ENCODE measurements at places on chromosomes 4 and X. TPM values are rescaled to one million over a fixed set of nuclear protein-coding genes. Genes with fewer than 3 reads are reported as not detected.
A peak's percentile ranks its signal among the peaks of the same experiment; 100 is the strongest.

DNA sequence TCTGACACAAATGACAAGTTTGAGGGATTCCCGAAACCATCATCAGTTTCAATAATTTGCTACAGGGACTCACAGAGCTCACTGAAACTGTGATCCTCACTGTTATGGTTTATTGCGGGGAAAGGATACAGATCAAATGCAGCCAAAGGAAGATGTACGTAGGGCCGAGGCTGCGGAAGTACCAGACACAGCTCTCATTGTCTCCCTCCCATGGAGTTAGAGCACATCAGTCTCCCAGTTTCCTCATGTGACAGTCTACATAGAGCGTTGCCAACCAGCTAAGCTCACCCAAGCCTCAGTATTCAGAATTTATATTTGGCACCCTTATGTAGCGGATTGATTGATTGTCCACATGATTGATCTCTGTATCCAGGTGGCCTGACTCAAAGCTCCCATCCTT lies 137.8 kb upstream of the TENM3 start:
- no peak for DNase-seq

GRCh38 chr4:163200727-163201349 lies 34.1 kb upstream of the NAF1 start:
- DNase-seq = no peak

DNA sequence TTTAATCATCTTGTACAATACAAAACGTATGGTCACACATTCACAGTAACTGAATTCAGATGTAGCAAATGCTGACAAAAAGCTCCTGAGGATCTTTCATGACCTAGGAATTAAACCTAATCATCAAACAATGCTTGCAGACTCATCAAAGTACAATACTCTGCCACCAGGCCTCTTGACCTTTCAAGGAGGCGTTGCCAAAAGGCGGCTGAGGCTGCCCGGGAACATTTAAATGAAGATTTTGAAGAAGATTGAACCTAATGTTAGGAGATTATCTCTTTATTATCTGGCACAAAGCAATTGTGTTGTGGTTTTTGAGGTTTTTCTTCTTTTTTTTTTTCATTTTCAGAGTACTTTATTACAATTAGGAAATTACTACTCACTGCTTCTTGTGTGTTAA lies 340.5 kb downstream of the GALNTL6 start:
- no peak for DNase-seq

Gene ARSJ
- 5.6 TPM for total RNA-seq

- DNase-seq = no peak
Measured at GRCh38 chr4:107210450-107211239, 174.5 kb upstream of the DKK2 start.

DNA sequence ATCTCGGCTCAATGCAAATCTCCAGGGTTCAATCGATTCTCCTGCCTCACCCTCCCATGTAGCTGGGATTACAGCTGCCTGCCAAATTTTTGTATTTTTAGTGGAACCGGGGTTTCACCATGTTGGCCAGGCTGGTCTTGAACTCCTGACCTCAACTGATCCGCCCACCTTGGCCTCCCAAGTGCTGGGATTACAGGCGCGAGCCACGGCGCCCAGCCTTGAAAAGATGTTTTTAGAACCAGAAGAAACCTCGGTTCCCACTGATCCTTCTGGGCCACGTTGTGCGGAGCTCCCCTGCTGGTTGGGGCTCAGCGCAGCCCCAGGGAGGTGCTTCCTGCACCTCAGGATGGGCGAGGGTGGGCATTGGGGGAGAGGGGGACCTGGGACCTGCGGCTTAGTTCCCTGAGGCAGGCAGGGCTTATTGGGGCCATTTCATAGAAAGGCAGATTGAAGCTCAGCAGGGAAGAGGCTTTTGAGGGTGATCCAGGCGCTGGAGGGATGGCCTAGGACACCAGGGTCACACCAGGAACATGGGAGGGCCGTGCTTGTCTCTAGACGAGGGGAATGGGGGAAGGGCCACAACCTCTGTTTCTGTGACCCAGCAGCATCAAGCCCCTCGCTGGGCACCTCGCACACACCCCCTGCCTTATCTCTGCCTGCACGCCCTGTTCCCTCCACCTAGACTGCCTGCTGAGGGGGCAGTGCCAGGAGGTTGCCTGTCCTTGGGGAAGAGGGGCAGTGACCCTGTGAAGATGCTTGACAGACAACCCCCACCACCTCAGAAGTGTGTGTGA lies 6.3 kb upstream of the ADD1 start:
- no peak for DNase-seq

Gene PDGFC
- total RNA-seq = 5.3 TPM

GRCh38 chrX:100478714-100479306 lies 68.7 kb upstream of the PCDH19 start:
- DNase-seq = no peak

Gene RBM46
- total RNA-seq = not detected

DNA sequence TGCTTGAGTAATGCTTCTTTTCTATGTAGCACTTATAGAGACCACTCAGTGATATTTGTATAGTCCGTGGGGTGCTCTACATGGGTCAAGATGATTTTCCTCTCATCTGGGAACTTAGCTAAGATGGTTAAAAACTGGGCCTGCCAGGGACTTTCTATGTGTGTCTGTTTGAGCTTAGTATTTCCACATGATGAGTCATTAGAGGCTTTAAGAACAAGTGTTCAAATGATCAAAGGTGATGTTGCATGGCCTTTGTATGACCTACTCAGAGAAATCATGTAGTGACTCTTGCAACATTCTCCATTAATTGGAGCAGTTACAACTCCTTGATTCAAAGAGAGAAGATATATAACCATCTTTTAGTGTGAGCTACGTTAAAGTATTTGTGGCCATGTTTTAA lies 1480.5 kb upstream of the IGFBP7 start:
- no peak for DNase-seq

Gene ETDA
- total RNA-seq = not detected

Gene GLOD5
- not detected for total RNA-seq

Gene SSX3
- total RNA-seq = not detected

GRCh38 chrX:149853925-149854324 lies 27.1 kb upstream of the MAGEA8 start:
- DNase-seq = no peak

Gene SPP1
- 0.95 TPM for total RNA-seq

DNA sequence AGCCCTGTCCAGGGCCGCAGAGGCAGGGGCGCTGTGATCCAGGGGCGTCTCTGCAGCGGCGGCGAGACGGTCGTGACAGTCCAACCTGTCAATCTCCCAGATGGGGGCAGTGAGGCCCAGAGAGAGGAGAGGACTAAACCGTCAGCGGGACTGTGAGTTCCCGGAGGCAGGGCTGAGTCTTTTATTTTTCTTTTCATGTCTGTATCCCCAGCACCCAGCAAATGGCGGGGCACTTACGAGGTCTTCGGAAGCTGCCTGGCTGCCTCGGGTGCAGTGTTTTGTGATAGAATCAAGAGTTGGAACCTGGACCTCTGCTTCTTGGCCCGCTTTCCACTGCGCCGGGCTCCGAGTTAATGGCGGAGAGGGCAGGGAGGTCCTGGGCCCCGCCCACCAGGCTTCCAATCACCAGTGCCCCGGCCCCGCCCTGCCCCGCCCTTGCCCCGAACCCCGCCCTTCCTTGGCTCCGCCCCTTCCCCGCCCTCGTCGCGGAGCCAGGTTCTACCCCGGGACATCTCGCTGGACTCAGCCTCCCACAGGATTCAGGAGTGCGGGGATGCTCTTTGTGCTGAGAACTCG lies 35.3 kb upstream of the GRPEL1 start:
- DNase-seq = peak; percentile 47

DNA sequence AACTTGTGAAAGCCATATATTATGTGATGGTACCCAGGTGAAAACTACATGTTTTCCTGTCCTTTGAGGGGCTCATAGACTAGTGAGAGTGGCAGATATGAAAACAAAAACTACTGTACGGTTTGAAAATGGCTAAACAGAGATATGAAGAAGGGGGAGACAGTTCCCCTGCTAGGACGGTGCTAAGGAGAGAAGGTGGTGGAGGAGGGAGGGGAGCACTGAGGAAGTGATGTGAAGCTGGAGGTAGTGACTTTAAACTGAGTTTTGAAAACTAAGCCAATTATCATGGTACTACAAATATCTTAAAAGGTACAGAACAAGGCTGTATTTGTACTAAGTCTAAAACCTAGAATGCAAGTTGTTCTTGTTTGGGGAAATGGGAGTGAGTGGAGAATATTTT lies 188.3 kb downstream of the ENOX2 start:
- DNase-seq = no peak

GRCh38 chr4:99693140-99693539 lies 35.5 kb upstream of the C4orf54 start:
- no peak for DNase-seq
